ENCODE measurements at places on chromosomes 4 and X.

- no peak for DNase-seq
Observed at GRCh38 chrX:13752646-13753045, 18.1 kb downstream of the OFD1 start.

DNA sequence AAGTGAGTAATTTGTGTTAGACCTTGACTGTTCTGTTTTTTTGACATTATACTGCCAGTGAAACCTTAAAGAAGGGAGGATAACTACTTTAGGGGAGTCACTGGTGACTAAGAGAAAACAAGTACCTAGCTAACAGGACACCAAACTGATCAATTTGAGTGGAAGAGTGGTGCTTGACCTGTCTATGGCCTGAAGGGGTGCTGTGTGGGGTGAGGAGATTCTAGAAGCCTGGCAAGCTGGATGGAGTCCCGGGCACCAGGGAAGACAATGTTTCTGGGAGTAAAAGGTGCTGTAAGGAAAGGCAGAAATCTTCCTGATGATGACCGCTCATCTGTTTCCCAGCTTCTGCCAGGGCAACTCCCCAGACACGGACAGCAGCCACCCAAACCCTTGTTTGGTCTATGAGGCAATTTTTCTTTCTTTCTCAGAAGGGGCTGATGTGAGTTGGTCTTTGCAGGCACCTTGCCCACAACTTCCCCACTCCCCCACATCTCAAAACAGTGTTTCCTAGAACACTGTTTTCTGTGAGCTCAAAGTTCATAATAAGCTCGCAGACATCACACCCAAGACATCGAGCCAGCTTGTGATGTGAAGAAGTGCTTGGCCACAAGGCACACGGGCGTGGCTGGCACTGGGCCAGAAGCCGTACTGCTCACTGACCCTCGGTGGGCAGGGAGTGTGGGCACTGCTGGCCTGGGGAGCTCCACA lies 4.6 kb downstream of the TXK start:
- DNase-seq, result peak; percentile 24

DNA sequence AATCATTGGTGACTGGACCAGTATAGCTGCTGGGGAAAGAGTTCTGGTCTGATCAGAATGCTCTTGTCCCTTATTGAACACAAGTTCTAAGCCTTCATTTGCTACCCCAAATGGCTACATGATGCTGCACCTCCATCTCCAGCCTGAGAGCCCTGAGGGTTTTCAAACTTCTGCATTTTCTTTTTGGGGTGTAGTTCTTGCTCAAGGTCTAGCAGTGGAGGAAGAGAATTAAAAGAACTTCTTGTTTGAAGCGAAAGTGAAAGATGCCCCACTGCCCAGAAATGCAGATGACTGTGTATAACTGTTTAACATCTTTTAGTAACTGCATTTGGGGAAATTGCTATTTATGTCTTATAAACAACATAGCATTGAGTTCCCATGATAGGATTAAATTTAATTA lies 38.5 kb downstream of the LAMTOR3 start:
- DNase-seq, result no peak

DNA sequence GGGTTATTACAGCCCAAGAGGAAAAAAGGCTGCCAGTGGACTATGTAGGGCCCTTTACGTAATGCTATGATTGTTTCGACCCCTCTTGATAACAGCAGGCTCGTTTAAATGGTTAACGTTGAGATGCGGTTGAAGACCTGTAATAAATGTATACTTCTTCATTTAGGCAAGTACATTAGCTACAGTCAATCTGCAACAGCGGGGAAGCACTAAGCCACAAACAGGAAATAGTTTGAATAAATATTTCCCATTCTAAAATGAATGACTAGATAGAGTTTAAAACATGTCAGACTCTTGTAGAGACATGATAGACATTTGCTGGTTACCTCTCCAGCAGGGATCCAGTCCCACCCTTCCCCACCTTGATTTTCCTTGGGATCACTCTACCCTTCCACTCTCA lies 38.1 kb upstream of the STIM2 start:
- no peak for DNase-seq

GRCh38 chr4:102386966-102387365 lies 41.7 kb upstream of the SLC39A8 start:
- no peak for DNase-seq

GRCh38 chrX:146064156-146064555 lies 246.5 kb downstream of the SLITRK2 start:
- DNase-seq, result no peak

DNA sequence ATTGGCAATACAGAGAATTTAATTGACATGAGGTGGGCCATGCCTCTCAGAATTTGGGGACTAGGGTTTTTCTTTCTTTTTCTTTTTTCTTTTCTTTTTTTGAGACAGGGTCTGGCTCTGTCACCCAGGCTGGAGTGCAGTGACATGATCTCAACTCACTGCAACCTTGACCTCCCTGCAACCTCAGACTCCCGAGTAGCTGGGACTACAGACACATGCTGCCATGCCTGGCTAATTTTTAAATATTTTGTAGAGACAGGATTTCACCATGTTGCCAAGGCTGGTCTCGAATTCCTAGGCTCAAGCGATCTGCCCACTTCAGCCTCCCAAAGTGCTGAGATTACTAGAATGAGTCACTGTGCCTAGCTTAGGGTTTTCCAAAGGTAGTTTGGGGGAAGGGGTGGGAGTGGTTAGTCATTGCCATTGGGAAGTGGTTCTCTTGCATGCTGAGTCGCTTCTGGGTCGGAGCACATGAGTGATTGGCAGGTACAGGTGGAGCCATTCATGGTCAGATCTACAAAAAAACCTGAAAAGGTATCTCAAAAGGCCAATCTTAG lies 54.5 kb downstream of the MID2 start:
- DNase-seq, result no peak

DNA sequence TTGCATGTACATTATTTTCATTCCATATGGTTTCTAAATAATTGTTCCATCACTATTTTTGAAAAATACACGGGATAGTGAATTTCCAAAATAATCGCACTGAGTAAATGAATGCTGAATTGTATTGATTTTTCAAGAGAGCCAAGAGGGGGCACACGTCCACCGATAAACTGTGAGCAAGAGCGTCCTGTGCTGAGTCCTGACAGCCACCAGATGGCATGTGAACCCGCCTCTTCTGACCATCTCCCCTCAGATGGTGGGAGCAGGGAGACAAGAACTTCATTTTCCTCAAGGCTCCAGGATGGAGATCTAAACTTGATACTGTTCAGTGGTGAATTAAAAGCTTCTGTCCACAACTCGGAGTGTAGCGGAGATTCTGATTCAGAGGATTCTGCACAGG lies 30.6 kb upstream of the IL9R start:
- peak; percentile 2 for DNase-seq

- DNase-seq, result no peak
Observed at GRCh38 chrX:125744914-125745313, 421.2 kb downstream of the DCAF12L2 start.

- DNase-seq, result no peak
Observed at GRCh38 chr4:20506827-20507226, 193.4 kb upstream of the PACRGL start.

- peak; percentile 78 for DNase-seq
Observed at GRCh38 chr4:52721968-52722815, 29.0 kb downstream of the ERVMER34-1 start.

GRCh38 chr4:40325406-40326019 lies 9.6 kb upstream of the CHRNA9 start:
- DNase-seq, result peak; percentile 46

GRCh38 chr4:15396157-15396800 lies 31.6 kb upstream of the C1QTNF7 start:
- peak; percentile 26 for DNase-seq

GRCh38 chrX:16785247-16786138 lies 773 bp upstream of the TXLNG start:
- no peak for DNase-seq

DNA sequence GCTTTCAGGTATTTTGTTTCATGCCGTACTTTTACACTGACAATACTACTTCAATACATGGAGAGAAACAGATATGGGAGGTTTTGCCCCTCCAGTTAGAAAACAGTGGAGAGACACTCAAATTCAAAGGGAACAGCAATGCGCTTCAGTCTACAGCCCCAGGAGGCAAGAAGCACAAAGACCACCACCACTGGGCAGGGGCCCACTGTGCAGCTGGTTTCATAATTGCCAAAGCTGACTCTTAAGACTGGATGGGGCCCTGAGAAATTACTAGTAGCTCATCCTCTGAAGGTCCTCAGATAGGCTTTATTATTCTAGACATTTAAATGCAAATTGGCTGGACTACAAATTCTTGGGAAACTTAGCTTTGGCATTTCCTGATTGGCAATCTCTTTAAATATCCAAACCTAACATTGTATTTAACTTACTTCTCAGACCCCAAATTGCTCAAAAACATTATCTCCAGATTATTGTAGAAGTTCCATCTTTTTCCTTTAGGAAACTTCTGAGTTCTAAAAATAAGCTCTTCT lies 85.9 kb upstream of the GPR34 start:
- no peak for DNase-seq

DNA sequence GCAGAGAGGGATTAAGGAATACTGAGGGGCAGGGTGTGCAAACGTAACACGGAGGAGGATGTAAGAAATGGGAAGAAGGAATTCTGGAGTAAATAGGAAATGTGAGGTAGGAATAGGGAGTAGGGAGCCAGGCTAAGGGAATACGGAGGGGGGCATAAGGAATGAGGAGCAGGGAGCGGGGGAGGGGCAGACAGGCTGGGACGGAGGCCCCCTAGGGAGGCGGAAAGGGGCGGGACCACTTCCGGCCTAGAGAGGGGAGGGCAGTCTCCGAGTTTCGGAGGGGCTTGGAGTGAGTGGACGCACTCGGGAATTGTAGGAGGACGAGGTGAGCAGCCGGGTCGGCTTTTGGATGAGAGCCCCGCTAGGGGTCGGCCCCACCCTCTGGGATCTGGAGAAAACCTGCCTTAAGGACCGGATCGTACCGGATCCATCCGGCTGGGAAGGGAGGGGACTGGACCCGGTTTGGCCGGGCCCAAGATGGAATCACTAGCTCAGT lies 612 bp downstream of the MAGED2 start:
- DNase-seq, result peak; percentile 5

- no peak for DNase-seq
Observed at GRCh38 chr4:118034053-118034785, at the start of gene NDST3. Gene NDST3 (plus strand): TSS chr4:118034486. CDS start chr4:118053911, 19,425 bp downstream.

- DNase-seq, result no peak
Observed at GRCh38 chr4:110188113-110188512, 10.3 kb downstream of the ELOVL6 start.

DNA sequence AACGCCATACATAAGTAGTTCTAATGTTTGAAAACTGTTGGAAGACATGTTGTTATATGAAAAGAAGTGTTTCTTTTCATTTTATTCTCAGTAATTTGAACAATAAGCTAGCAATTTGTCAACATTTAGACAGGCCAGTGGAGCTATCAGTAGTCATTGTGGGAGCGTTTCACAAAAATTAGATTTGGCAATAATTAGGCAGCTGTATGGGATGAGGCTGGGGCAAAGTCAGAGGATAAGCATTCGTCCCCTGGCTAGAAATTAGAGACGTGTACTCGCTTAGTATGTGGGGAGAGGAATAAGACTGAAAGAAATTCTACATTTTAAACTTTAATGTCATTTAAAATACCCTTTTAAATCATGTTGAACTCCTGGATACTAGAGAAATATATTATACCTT lies 70.6 kb downstream of the TMEM144 start:
- no peak for DNase-seq

- DNase-seq, result no peak
Observed at GRCh38 chrX:100494646-100495370, 84.7 kb upstream of the PCDH19 start.

GRCh38 chr4:39363773-39364393 lies 2.3 kb downstream of the RFC1 start:
- no peak for DNase-seq

DNA sequence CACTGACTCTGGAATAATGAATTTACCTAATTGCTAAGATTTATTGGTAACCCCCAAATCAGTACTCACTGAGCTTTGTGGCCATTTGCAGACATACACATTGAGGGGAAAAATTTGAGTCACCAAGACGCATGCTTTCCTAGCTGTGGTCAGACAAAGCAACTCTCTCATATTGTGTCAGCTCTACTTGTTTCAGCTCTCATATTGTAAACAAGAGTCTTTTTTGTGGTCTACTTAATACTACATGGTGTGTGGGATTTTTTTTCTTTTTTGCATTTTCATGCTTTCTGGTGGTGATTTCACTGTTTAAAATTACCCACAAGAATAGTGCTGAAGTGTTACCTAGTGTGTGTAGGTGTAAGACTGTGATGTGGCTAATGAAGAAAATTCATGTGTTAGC lies 428.2 kb upstream of the GALNT7 start:
- no peak for DNase-seq

- DNase-seq, result no peak
Observed at GRCh38 chr4:111605111-111605510, 540.1 kb upstream of the FAM241A start.

DNA sequence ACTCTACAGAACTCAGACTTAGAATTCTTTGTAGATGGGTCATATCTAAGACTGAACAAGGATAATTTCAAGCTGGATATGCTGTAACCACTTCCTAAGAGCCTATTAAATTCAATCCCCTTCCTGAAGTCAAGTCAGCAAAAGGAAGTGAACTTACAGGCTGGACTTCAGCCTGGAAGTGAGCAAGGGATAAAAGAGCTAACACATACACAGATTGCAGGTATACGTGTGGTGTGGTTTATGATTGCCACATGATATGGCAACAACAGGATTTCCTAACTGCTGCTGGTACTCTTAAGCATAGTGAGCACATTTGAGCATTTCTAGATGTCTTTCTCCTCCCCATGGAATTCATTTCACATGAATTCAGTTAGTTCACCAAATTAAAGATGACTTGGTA lies 38.2 kb upstream of the UXT start:
- DNase-seq, result no peak

GRCh38 chr4:93730760-93731159 lies 97.8 kb upstream of the ATOH1 start:
- DNase-seq, result no peak

- no peak for DNase-seq
Observed at GRCh38 chr4:115396034-115396433, 282.6 kb upstream of the NDST4 start.

DNA sequence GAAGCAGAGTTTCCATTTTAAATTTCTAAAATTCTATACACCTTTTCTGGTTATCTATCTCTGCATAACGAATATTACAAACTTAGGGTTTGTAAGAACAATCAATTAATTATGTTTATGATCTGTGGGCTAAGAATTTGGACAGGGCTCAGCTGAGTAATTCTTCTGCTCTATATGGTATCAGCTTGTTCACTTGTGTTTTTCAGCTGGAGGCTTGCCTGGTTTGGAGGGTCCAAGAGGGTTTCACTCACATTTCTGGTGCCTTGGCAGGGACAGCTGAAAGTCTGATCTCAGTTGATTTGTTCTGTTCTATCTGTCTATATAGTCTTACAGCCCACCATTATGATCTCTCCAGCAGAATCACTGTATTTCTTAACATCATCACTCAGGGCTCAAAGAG lies 57.8 kb upstream of the ADGRA3 start:
- no peak for DNase-seq

DNA sequence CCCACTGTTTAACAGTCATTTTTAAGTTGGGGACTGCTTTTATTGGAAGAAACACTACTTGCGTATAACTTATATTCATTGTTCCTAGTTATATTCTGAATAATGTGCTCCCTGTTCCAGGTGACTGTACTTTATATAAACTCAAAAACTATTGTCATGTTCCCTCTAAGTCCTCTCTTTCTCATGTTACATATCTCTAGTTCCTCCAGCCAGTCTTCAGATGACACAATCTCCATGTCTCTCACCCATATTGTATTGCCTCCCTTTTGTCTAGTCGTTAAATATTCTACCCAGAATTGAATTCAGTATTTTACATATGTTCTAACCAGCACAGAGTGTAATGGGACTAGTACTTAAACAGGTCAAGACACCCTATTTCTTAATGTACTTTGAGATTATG lies 5.3 kb downstream of the VAMP7 start:
- DNase-seq, result no peak

- DNase-seq, result no peak
Observed at GRCh38 chr4:130675266-130675665, 1579.3 kb downstream of the C4orf33 start.

All from activated T-cell treated with anti-CD3 and anti-CD28 coated beads for 4 hours (primary cell).